ENCODE measurements at places on chromosomes 1 and 21. TPM values are rescaled to one million over a fixed set of nuclear protein-coding genes. Genes with fewer than 3 reads are reported as not detected.
A peak's percentile ranks its signal among the peaks of the same experiment; 100 is the strongest.

The CNIH3 gene
- total RNA-seq: 1.6 TPM

The NBPF6 gene
- total RNA-seq: not detected

The FBLIM1 gene
- total RNA-seq: 0.30 TPM

The C1orf174 gene
- 20.9 TPM for total RNA-seq

The IGSF3 gene
- not detected for total RNA-seq

The ITGB3BP gene
- total RNA-seq: 7.9 TPM

The UBL4B gene
- not detected for total RNA-seq

The OTUD3 gene
- total RNA-seq: 17.3 TPM

The FGR gene
- 1.4 TPM for total RNA-seq

GRCh38 chr1:59549903-59550302 lies 253.0 kb downstream of the FGGY start:
- DNase-seq: no peak

- DNase-seq: peak; percentile 25
These were observed 8.0 kb upstream of the RLF start for GRCh38 chr1:40153073-40153770.

DNA sequence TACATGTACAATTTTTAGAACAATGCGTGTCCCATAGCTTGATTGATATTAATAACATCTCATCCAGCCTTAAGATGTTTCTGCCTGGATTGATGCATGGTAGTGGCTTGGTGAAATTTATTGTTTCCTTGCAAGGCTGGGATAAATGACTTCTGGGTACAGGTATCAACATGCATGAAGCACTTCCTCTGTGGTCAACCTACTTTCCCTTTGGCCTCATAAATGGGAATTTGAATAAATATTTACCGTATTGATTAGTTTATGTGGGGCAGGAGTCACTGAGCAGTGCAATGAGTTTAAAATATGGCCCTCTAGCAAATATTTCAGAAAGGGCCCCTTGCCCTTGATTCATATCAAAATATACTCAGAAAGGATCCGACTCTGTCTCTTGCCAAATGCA lies 83.9 kb upstream of the KCNE2 start:
- no peak for DNase-seq

DNA sequence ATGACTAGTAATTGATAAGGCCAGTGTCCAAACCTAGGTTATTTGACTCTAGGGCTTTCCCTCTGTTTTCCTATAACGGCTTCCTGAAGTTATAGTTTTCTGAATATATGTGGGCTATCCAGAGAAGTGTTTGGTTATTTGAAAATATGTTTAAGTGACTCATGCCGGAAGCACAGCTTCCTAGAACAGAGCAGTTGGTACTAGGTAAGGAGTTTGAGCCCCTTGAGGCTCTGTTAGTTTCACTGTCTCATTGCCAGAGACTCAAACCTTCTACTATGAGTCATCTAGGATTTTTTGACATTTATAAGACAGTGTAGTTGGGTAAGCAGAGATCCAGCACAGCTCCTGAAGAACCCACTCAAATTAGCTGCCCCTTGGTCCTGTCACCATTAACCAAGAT lies 27.1 kb upstream of the LEPR start:
- DNase-seq: no peak

GRCh38 chr1:246860401-246860800 lies 71.3 kb downstream of the AHCTF1 start:
- no peak for DNase-seq

DNA sequence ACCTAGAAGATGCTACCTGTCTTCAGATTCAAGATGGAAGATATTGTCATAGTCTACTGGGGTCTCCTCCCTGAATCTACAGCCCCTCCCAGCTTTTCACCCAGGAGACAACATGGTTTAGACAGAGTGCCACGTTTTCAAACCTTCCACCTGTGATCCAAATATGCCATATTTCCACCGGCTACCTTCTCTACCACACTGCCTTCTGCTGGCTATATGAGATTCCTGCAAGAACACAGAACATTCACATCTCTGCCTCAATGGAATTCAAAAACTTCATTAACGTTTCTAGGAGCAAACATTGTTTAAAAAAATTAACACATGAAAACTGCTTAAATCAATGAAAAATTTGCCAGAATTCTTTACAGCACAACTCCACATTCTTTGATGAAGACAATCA lies 12.9 kb upstream of the LELP1 start:
- no peak for DNase-seq

GRCh38 chr1:38500891-38501290 lies 358.7 kb downstream of the RRAGC start:
- DNase-seq: no peak

- DNase-seq: no peak
These were observed 37.5 kb downstream of the SLC19A1 start for GRCh38 chr21:45504516-45505415.

- DNase-seq: peak; percentile 16
These were observed 11.0 kb upstream of the SERBP1 start for GRCh38 chr1:67441183-67441582.

- DNase-seq: no peak
These were observed 64.8 kb downstream of the WARS2 start for GRCh38 chr1:119075614-119076013.

DNA sequence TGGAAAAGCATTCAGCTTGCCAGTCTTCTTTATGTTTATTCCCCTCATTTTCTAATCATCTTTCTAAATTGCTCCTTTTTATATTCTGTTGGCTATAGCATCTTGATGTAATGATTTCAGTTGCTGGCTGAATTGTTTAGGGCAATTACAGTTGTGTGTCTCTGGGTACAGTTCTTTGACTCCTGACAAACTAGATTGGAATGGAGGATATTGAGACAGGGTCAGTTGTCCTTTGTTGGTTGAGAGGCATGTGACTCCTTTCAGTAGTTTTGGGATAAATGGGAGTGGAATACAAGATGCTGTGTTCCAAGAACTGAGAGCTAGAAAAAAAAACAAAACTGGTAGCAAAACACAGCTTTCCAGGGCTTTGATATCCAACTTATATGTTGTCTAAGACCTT lies 1.5 kb downstream of the CENPF start:
- DNase-seq: no peak

DNA sequence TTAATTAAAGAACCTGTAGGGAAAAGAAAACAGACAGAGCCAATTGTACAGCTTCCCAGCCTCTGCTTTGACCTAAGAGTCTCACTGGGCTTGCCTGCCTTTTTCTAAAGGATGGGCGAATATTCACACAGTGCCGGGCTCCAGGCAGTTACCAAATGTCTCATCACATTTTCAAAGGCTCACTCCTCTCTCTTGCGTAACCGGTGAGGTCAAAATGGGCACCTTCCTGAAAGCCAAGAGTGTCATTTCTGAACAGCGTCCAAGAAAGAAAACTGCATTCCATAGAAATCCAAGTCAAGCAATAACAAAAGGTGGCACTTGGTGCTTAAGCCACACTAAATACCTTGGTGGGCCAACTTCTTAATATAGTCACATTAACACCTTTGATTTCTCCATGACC lies 710 bp upstream of the PALMD start:
- DNase-seq: no peak

DNA sequence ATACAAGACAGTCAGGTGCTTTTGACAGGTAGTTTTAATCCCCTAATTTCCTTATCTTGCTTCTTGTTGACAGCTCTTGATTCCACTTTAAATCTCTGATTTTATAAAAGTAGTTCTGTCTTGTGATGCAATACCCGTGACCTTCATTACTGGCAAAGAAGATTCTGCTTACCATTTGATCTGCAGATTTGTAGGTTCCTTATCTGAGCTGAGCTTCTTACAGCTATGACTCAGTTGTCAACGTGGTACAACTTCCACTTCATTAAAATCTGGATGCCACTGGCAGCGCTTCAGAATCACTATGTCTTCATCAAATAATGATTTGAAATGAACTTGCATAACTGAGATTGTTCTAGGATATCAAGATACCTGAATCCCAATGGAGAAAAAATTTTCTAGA lies 543.6 kb upstream of the B3GALT2 start:
- no peak for DNase-seq

- DNase-seq: no peak
These were observed 6.0 kb downstream of the TMPRSS2 start for GRCh38 chr21:41501919-41502318.

DNA sequence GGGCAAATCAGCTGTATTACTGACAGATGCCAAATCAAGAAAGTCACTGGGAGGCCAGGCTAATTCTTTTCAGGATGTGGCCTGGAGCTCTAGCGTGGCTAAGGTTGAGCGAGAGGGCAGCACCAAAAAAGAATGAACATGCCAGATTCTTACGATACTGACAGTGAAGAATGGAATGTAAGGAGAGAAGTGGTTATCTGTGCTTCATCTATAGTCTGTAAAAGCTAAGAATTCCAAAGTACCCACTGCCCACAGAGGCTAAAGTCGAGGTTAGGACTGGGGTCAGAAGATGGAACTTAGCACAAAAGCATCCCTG lies 32.7 kb downstream of the TFAP2E start:
- DNase-seq: no peak

GRCh38 chr1:204947338-204947737 lies 76.7 kb downstream of the NFASC start:
- no peak for DNase-seq

GRCh38 chr1:94303005-94303404 lies 65.6 kb upstream of the ARHGAP29 start:
- DNase-seq: no peak

DNA sequence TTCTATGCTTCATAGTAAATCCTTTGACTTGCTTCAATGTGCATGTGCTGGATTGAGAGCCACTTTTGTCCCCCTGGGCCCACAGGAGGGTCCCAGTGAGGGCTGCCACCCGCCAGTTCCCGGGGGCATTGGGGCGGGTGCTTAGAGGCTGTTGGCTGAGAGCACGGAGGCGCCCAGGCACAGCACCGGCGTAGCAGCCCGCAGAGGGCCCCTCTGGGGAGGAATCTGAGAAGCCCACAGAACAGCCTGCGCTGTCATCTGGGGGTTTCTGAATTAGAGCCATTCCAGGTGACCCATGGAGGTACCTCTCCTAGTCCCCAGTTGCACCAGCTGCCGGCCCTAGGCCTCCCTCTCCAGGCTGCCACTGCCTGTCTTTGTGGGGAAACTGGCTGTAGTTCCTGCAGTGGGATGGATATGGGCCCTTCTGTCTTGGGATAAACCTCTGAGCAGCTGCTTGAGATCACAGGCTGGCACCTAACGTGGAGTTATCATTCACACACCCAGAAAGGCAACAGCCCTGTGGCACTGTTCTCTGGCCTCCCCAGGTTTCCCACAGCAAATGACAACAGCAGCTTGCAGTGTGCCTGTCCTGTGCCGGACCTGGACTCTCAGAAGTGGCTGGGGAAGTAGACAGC lies 39.5 kb downstream of the TMEM51 start:
- DNase-seq: no peak

GRCh38 chr21:32459972-32460371 lies 47.5 kb downstream of the EVA1C start:
- DNase-seq: no peak

- DNase-seq: no peak
These were observed 14.2 kb downstream of the ETV3L start for GRCh38 chr1:157085421-157085820.

- no peak for DNase-seq
These were observed 21.2 kb downstream of the TCEA3 start for GRCh38 chr1:23403355-23403734.

- DNase-seq: no peak
These were observed 20.7 kb upstream of the PADI4 start for GRCh38 chr1:17287130-17287776.

DNA sequence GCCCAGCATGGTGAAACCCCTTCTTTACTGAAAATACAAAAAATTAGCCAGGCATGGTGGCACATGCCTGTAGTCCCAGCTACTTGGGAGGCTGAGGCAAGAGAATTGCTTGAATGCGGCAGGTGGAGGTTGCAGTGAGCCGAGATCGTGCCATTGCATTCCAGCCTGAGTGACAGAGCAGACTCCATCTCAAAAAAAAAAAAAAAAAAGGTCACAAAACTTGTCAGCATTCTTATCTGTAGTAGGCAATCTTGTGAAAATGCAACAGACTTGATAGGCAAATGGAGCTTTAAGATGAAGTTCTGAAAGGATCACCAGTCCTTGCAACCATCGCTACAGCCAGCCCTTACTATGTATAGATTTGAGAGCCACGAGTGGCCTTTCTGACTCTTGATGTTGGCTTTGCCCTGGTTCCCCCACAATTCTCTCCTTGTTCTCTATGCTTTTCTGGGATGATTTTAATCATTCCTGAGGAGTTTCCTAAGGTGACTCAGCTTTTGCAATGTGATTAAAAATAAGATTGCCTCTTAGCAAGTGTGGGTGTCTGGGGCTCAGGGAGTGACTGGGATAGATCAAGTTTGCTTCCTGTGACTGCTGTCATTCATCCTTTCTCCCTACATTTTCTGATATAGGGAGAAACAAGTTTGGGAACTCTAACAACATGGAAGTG lies 7.1 kb upstream of the MAP1LC3C start:
- no peak for DNase-seq

GRCh38 chr21:43322311-43322710 lies 104.6 kb downstream of the SIK1 start:
- DNase-seq: no peak
